ENCODE measurements at places on chromosomes 12 and 14.

DNA sequence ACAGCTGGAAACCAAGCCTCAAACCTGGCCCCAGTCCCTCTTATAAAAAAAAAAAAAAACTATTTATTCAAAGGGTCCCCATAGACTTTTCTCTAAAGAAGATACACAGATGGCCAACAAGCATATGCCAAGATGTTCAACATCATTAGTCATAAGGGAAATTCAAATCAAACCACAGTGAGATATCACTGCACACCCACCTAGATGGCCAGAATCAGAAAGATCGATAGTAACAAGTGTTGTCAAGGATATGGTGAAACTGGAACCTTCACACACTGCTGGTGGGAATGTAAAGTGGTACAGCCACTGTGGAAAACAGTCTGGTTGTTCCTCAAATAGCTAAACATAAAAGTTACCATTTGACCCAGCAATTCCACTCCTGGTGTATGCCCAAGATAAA, 5.9 kb upstream of the NFYB start:
- no peak for DNase-seq

GRCh38 chr14:54253195-54253947, 143.4 kb upstream of the CDKN3 start:
- no peak for DNase-seq

- no peak for DNase-seq
Measured at GRCh38 chr14:42353315-42353714, 746.6 kb downstream of the LRFN5 start.

- DNase-seq: no peak
Measured at GRCh38 chr12:42468341-42468821, 121.2 kb downstream of the PRICKLE1 start.

DNA sequence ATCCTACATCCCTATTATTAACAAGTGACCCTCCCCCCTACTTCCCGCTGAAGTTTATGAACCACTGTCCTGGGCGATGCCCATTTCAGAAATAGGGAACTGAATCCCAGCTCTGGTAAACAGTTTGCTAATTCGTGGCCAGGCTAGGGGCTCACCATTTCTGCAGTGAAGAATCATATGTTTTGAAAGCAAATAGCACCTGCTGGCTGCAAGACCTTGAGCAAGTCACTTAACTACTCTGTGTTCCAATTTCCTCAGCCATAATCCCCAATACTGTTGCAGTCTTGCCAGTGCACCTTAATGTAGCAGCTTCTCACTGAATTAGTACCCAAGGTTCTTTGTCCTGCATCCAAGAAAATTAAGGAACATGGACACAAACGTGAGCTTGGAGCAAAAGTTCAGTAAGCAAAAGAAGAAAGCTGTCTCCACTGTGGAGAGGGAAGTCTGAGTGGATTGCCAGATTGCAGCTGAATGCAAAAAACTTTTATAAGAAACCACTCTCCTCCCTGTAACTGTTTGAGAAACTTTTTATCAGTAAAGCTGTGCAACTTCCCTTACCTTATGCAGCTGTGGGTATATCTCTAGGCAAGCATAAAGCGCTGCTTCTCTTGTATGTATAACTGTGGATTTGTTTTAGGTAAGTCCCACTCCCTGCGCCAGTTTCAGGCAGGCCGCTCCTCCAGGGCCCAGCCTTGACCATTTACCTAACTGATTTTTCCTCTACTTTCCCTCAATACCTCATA, 824 bp downstream of the OAS1 start:
- DNase-seq: no peak

DNA sequence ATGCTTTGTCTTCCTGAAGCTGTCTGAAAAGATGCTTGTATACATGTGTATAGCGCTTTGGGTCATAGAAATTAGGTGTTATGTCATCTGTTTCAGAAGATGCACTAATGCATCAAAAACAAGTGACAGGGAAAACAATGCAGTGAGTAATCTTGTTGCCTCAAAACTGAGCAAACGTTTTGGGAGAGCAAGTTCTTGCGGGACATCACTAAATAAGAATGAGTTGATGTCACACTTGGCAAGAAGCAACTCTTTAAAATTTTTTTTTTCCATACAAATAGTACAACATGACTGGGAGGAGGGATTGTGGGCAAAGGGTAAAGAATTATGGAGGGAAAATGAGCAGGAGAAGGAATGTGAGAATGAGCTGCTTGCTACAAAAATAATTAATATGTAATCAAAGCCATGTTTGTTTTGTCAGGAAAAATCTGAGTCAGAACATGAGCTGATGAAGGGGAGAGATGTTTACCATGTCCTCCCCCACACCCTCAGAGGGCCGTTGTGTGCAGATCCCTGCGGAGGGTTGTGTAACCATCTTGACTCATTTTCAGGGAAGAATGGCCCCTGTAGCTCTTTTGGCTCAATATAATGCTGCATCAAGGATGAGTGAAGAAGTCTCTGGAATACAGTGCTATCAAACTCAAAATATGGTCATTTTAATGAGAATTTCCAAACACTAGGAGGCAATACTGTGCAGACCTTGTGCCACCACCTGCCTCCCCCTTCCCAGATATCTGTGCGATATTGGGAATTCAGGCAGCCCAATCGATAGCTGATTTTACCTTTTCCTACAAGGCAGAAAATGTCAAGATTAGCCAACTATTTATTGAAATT, 41.4 kb downstream of the BORCS5 start:
- DNase-seq: no peak

DNA sequence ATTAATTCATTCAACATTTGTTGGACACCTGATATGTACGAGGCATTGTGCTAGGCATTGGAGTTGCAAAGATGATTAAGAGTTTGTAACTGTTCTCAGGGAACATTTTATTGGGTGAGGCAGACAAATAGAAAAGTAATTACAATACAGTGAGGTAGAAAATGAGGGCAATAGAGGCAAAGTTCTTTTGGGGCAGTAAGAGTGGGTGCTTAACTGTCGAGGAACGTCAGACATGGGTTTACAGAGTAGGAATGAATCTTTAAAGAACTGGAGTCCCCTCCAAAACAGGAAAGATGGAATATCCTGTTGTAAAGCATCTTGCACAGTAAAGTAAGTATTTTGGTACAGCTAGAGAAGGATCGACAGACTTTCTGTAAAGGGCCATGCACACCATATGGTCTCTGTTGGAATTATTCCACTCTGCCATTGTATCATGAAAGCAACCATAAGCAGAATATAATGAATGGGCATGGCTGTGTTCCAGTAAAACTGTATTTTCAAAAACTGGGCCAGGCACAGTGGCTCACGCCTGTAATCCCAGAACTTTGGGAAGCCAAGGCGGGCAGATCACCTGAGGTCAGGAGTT, 9.1 kb downstream of the CREBL2 start:
- no peak for DNase-seq

GRCh38 chr14:97703006-97703760, 906.0 kb downstream of the VRK1 start:
- no peak for DNase-seq

- no peak for DNase-seq
Measured at GRCh38 chr12:69908203-69908602, 83.2 kb downstream of the MYRFL start.

- DNase-seq: no peak
Measured at GRCh38 chr12:131764738-131765137, 53.8 kb downstream of the SFSWAP start.

DNA sequence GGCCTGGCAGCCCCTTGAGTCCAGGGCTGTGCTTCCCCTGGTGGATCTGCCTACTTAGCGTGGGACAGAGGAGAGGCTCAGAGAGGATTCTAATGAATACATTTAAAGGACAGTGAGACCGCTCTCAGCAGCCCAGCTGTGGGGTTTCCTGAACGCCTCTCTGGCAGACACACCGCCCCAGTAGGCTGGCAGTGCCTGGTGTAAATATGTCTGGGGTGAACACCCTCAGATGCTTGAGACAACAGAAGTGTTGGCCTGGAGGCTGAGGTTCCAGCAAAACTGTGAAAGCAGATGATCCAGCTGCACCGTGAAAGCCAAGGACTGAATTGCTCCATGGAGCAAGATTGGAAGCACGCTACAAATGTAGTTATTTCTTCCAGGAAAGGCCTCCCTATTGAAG, 55.1 kb downstream of the LRRC74A start:
- no peak for DNase-seq

- DNase-seq: no peak
Measured at GRCh38 chr12:442235-442884, 17.4 kb upstream of the B4GALNT3 start.
